ENCODE measurements at places on chromosomes 12 and 14. TPM values are rescaled to one million over a fixed set of nuclear protein-coding genes. Genes with fewer than 3 reads are reported as not detected.
A peak's percentile ranks its signal among the peaks of the same experiment; 100 is the strongest.

- no peak for DNase-seq
Observed at GRCh38 chr12:33438025-33438772, 1.4 kb downstream of the SYT10 start.

- DNase-seq = no peak
Observed at GRCh38 chr14:60707858-60708257, 16.3 kb downstream of the SIX4 start.

DNA sequence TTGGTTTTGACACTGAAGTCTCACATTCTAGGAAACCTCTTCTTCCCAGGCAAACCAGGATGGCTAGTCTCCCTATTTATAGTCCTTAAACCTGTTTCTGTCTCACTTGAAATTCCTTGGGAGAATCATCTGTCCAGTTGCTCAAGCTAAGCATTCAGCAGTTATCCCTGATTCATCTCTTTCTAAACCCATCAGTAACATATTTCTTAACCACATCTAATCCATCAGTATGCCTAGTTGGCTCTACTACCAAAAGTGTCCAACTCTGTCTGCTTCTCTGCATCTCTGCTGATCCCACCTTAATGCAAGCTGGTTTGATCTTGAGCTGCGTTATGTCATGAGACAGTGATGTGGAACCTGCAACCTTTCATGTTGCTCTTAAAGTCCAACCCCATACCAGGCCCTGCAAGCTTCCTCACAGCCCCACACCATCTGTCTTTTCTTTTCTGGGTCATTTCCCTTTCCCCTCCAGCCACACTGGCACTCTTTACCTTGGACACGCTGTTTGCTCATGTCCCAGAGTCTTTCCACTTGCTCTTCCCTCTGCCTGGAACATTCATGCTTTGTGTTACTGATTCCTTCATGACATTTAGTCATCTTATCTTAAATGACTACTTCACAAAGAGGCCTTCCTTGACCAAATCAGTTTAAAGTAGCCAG is 380.8 kb upstream of the RGS6 start:
- DNase-seq = no peak

DNA sequence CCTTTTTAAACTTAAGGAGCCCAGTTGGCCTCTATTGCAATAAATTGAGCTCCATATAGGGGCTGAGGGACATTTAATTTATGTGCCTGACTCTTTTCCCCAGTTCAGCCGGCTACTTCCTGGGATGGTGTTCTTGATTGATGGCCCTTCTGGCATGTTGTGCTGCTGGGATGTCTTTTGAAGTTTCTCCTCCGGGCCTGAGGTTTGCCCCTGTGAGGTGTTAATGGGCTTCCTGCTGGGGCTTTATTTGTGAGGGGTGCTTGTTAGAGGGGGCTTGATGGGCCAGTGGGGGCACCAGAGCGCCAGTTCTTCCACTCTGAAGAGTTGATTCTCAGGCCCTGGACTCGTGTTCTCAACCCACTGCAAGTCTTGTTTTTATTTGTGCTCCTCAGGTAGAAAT is 69.6 kb downstream of the CHST11 start:
- DNase-seq = no peak

DNA sequence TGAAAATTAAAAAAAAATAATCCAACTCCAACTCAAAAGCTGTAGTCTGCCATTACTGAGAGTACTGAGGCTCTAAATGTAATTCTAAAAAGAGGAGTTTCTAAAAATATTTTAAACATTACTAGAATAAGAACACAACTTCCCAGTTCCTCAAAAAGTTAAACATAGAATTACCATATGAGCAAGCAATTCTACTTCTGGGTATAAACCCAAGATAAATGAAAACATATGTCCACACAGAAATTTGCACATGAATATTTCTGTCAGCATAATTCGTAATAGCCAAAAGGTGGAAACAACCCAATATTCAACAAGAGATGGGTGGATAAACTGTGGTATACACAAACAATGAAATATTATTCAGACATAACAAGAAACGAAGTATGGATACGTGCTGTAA is 15.0 kb upstream of the NR2C1 start:
- no peak for DNase-seq

GRCh38 chr12:41981758-41982157 is 162.9 kb downstream of the GXYLT1 start:
- DNase-seq = no peak

DNA sequence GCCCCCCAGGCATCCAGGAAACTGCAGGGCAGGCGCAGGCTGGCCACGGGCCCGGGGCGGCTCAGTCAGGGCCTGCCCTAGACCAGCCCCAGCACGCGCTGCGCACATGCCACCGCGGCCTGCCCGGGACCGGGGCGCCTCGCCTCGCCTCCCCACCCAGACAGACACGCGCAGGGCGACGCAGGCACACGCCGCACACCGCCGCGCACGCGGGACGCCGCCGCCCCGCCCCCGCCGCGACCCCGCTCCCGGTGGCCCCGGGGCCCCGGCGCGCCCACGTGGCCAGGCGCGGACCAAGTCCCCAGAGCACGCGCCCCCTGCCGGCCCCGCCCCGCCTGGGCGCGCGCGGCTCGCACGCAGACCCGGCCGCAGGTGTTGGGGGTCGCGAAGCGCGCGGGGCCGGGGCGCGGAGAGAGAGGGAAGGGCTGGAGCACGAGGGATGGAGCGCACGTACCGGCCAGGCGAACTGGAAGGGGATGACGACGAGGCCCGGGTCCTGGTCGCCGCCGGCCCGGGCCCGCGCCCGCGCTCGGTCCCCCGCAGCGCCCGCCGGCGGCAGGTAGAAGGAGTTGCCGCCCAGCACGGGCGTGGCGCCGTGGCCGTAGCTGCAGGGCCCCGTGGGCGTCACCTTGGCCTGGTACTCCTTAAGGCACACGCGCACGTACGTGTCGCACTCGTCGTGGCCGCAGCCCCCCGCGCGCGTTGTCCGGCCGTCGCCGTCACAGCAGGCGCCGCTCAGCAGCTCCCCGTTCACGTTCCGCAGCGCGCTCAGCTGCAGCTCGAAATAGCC is 1.1 kb downstream of the JAG2 start:
- DNase-seq = peak; percentile 39

DNA sequence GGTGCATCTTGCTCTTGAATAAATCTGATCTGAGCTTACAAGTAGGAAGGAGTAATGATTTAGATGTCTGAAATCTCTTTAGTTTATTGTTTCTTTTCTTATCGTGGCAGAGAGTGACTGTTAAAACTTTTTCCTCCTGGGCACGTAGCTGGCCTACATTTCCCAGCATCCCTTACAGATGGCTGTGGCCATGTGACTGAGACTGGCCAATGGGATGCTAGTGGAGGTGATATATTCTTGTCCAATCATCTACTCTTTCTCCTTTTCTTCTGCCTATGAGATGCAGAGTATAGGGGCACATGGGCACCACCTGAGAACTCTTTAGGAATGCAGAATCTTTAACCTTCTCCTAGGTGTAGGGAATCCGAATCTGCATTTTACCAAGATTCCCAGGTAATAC is 237.3 kb downstream of the RGS6 start:
- no peak for DNase-seq

Gene ARL6IP4
- total RNA-seq = 213 TPM

Gene TAS2R19
- total RNA-seq = 2.5 TPM

Gene ACACB
- total RNA-seq = 147 TPM

Gene CLEC2A
- total RNA-seq = not detected

Gene NPFF
- not detected for total RNA-seq
